Esophagus squamous epithelium (tissue), 5 donors: ENCODE measurements at places on chromosomes 6 and 20. TPM values are rescaled to one million over a fixed set of nuclear protein-coding genes. Genes with fewer than 3 reads are reported as not detected.

AVP gene
- total RNA-seq = not detected

MYB gene
- total RNA-seq = 3.5 TPM

OPN5 gene
- not detected for total RNA-seq

DPPA5 gene
- total RNA-seq = not detected

PDYN gene
- total RNA-seq = not detected

- peaks cover 6% of the 10 kb centered on the region for H3K27me3 ChIP-seq
- DNase-seq = no peak
- H3K36me3 ChIP-seq = no peaks in the 10 kb centered on the region
Observed at GRCh38 chr6:32105433-32105832, 3.7 kb downstream of the TNXB start.

- peaks cover 7% of the 10 kb centered on the region for H3K4me1 ChIP-seq
- no peak overlapping the region for H3K4me3 ChIP-seq
- peak overlapping the region; percentile 80 for H3K27ac ChIP-seq
- no peaks in the 10 kb centered on the region for H3K27me3 ChIP-seq
- no peak for DNase-seq
Observed at GRCh38 chr6:6790891-6791290, 202.4 kb downstream of the LY86 start.

- no peak for DNase-seq
- no peaks in the 10 kb centered on the region for H3K36me3 ChIP-seq
- H3K27ac ChIP-seq = no peak within 1 kb of the TSS
- no peaks in the 10 kb centered on the region for H3K27me3 ChIP-seq
- H3K4me1 ChIP-seq = peaks cover 19% of the 10 kb centered on the region
Observed at GRCh38 chr6:166586424-166587156, at the start of gene RAMACL. Gene RAMACL (minus strand): TSS chr6:166586678. CDS start chr6:166586477, 201 bp downstream.

GRCh38 chr6:154341871-154342270 is 14.7 kb downstream of the IPCEF1 start:
- no peaks in the 10 kb centered on the region for H3K27me3 ChIP-seq
- no peak overlapping the region for H3K4me3 ChIP-seq
- no peak overlapping the region for H3K27ac ChIP-seq
- H3K36me3 ChIP-seq = no peaks in the 10 kb centered on the region
- DNase-seq = no peak

GRCh38 chr6:46949632-46950280 is 28.0 kb upstream of the ADGRF5 start:
- H3K36me3 ChIP-seq = no peaks in the 10 kb centered on the region
- no peak overlapping the region for H3K4me3 ChIP-seq
- no peak for DNase-seq

DNA sequence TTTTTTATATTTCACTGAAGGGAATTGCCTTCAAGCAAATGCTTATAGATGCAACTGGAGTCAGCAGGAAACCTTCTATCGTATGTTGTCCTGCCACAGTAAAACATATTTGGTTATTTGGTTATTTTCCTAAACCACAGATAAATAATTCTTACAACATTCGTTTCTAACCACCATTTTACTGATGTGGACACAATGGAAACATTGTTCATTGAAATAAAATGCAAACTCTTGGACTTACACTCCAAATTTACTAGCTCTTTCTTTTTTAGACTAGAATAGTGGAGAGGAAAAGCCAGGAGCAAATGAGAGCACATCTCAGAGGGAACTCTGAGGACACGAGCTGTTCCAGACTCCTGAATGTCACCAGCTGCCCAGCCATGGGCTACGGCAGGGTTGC is 114.8 kb downstream of the RPS12 start:
- no peaks in the 10 kb centered on the region for H3K36me3 ChIP-seq
- H3K4me1 ChIP-seq = no peaks in the 10 kb centered on the region
- H3K27me3 ChIP-seq = no peaks in the 10 kb centered on the region
- H3K4me3 ChIP-seq = no peak overlapping the region
- no peak for DNase-seq

DNA sequence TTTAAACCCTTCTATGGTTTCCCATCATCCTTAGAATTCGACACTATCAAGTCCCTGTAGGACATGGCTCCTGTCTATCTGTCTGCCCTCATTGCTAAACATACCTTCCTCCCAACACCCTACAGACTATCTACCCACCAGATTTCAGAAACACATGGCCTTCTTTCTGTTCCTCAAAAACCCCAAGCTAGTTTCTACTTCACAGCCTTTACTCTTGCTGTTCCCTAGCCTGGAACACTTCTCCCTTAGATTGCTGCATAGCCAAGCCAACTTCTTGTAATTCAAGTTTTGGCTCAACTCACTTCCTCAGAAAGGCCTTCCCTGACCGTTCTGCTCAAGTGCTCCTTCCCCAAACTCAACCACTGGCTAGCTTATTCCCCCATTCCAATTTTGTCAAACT is 156.2 kb downstream of the BTBD9 start:
- H3K4me3 ChIP-seq = no peak overlapping the region
- no peak overlapping the region for H3K27ac ChIP-seq

DNA sequence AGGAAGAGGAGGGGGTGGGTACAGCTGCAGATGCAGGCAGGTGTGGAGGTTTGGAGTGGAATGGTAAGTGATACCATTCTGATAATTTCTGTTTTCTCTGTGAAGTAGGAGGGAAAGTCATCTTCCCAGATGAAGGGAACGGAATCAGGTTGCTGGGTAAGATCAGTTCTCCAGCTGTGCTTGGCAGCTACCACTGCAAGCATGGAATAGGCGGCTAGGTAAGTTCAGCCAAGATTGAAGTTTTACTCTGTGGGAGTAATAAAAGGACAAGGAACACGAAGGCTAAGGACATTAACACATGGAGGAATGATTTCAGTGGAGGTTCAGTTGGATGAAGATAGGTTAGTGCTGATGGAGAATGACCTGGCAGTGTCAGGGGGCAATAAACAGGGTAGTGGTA is 128.3 kb downstream of the CARMIL1 start:
- no peaks in the 10 kb centered on the region for H3K36me3 ChIP-seq
- H3K27ac ChIP-seq = no peak overlapping the region
- H3K27me3 ChIP-seq = no peaks in the 10 kb centered on the region

DNA sequence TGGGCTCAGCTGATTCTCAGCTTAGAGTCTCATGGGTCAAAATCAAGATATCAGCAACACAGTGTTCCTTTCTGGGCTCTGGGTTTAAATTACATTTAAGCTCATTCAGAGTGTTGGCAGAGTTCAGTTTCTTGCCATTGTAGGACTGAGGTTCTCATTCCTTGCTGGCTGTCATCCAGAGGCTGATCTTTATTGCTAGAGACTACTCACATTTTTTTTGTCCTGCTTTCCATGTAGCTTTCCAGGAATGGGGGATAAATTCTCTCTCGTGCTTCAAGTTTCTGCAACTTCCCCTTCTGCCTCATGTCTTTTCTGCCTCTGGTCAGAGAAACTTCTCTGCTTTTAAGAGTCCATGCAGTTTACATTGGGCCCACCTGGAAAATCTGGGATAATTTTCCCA is 86.9 kb downstream of the RFX6 start:
- no peaks in the 10 kb centered on the region for H3K27me3 ChIP-seq
- H3K4me3 ChIP-seq = no peak overlapping the region
- H3K27ac ChIP-seq = no peak overlapping the region
- DNase-seq = no peak

- DNase-seq = no peak
- no peaks in the 10 kb centered on the region for H3K4me1 ChIP-seq
- H3K4me3 ChIP-seq = no peak overlapping the region
- H3K36me3 ChIP-seq = no peaks in the 10 kb centered on the region
Observed at GRCh38 chr20:58201616-58202015, 26.8 kb downstream of the ANKRD60 start.

- peaks cover 32% of the 10 kb centered on the region for H3K4me1 ChIP-seq
- DNase-seq = no peak
- peak overlapping the region; percentile 9 for H3K27ac ChIP-seq
- H3K27me3 ChIP-seq = no peaks in the 10 kb centered on the region
- H3K36me3 ChIP-seq = peaks cover 28% of the 10 kb centered on the region
- H3K4me3 ChIP-seq = no peak overlapping the region
Observed at GRCh38 chr20:25022680-25023079, 30.1 kb upstream of the APMAP start.

DNA sequence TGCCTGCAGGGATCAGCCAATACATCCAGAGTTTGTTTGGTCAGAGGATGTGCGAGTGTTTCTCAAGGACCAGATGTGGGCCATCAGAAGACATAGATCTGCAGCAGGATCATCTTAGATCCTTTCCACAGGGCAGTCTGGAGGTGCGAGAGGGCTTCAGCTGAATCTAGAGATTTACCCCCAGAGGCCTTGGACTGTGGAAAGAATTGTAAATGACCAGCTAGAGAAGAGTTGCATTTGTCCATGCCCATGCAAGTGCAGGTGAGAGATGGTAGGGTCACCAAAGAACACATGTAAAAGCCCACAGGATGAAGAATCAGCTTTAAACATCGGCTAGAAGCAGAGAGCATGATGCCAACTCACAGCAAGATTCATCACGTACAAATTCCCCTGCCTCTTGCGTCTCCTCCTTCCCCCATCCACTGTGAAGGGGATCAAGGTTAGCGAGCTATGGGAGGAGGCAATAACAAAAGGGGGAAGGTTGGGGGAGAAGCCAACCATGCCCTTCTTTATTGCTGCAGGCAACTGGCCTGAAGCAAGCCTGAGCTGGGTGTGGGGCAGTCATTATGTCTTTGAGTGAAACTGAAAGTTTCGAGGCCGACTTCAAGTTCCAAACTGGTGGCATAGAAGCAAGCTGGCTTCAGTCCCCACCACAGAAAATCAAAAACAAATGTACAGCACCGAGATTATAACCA is 83.5 kb downstream of the SCML4 start:
- no peaks in the 10 kb centered on the region for H3K4me1 ChIP-seq
- H3K27me3 ChIP-seq = no peaks in the 10 kb centered on the region
- peak overlapping the region; percentile 27 for H3K4me3 ChIP-seq
- no peak for DNase-seq
- no peaks in the 10 kb centered on the region for H3K36me3 ChIP-seq
- H3K27ac ChIP-seq = no peak overlapping the region

DNA sequence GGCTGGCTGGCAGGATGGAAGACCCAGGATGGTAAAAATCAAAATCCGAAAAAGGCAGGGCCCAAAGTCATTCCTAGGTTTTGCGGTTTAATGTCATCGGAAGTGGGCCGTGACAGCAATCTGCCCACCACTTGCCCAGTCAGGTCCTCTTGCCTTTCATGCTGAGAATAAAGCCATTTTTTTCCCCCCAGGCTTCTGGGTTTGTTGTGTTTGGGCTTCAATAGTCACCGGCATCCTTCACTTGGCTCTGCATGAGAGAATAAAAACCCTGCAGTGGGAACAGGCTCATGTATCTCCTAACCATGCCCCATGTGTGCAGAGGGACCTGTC is 56.1 kb downstream of the MEP1A start:
- H3K27me3 ChIP-seq = no peaks in the 10 kb centered on the region
- H3K4me3 ChIP-seq = no peak overlapping the region
- DNase-seq = no peak

DNA sequence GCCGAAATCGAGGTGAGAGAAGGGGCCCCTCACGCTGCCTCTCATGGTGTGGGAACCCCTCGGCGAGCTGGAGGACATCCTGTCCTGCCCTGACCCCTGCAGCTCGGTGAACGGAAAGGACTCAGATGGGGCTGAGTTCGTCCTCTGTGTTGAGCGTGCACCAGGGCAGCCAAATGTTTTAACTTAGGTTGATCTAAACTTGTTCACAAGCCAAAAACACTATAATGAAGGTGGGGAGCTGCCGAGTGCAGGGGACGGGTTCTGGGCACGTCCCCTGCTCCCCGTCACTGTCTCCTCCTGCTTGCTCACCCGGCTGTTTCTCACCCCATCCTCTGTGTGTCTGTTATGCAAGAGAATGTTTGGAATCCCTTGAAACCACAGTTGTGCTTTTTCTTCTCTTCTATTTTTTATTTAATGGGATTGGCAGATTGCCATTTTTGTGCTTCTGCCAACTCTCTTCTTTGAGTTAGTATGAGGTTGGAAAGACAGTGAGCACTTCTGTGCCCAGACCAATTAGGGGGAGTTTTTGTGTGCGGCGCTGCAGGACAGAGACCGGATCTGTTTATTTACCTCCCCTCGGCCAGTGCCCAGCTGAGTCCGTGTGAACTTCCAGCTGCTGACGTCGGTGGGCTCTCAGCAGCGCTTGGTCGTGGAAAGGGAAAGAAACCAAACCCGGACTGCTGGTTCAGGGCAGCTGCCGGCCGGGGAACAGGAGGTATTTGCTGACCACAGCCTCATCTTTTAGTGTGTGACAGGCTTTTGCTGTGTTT is 158.1 kb downstream of the DTNBP1 start:
- peak overlapping the region; percentile 5 for H3K27ac ChIP-seq
- peaks cover 18% of the 10 kb centered on the region for H3K36me3 ChIP-seq
- peak overlapping the region; percentile 6 for H3K4me3 ChIP-seq
- no peaks in the 10 kb centered on the region for H3K27me3 ChIP-seq

GRCh38 chr6:31546339-31546957 is at the start of gene ATP6V1G2:
Gene ATP6V1G2 (minus strand): TSS chr6:31546608. CDS start chr6:31546559, 49 bp downstream.
- H3K4me3 ChIP-seq = peak within 1 kb of the TSS; percentile 67
- H3K27me3 ChIP-seq = no peaks in the 10 kb centered on the region
- peak within 1 kb of the TSS; percentile 88 for H3K27ac ChIP-seq
- no peak for DNase-seq

DNA sequence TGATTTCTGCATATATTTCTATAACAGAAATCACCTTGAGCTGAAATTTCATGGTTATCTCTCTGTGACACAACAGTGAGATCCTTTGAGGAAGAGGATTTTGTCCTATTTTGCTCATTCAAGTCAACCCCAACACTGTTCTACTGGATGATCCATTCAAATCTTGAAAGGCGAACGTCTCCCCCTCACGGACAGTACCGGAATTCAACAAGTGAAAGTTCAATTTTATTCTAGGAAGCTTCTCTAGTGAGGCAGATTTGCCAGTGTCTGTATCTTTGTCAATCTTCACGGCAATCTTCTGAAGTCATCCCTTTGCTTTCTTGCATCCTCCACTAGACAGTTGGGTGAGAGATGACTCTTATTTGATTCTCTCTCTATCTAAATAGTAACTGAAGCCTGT is 91.7 kb upstream of the PDE7B start:
- H3K4me3 ChIP-seq = no peak overlapping the region
- DNase-seq = no peak
- H3K36me3 ChIP-seq = no peaks in the 10 kb centered on the region
- no peaks in the 10 kb centered on the region for H3K4me1 ChIP-seq

DNA sequence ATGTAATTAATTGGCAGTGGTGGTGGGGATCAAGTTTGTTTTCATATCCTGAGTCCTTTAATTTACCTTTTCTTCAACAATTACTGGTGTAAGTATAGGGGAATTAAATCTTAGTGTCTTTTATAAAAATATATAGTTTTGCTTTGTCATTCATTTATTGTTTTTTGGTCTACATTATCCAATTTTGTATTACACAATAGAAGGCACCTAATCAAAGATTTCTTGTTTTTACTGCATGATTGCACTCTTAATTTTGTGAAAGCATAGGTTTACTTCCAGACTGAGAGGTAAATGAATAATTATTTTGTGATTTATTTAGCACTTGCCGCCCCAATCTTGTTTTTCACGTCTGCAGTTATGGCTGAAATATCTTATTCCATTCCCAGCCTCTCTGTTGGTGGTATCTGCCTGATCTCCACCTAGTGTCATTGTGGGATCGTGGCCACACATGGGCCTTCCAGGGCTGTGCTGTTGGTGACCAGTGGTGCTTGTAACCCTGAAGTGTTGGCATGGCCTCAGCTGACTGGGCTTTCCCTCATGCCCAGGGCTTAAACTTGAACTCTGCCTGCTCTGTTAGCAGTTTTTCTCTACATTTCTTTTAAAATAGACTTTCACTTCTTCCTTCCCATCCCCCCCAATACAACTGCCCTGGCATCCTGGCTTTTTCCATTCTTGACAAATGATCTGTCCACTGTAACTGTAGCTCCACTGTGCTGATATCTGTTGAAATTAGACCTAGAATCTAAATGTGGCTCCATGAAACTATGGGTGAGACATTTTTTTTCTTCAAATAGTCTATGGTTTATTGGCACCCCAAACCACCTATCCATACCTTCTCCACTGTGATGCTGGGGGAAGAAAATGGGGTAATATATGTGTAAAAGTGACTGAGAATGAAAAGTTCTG is 24.8 kb downstream of the E2F3 start:
- DNase-seq = no peak
- H3K27me3 ChIP-seq = no peaks in the 10 kb centered on the region
- peaks cover 5% of the 10 kb centered on the region for H3K4me1 ChIP-seq
- H3K4me3 ChIP-seq = no peak overlapping the region
- no peak overlapping the region for H3K27ac ChIP-seq
